ENCODE measurements at places on chromosomes 4 and X.
A peak's percentile ranks its signal among the peaks of the same experiment; 100 is the strongest.

- DNase-seq, result no peak
Measured at GRCh38 chrX:11908371-11908770, 150.3 kb downstream of the MSL3 start.

DNA sequence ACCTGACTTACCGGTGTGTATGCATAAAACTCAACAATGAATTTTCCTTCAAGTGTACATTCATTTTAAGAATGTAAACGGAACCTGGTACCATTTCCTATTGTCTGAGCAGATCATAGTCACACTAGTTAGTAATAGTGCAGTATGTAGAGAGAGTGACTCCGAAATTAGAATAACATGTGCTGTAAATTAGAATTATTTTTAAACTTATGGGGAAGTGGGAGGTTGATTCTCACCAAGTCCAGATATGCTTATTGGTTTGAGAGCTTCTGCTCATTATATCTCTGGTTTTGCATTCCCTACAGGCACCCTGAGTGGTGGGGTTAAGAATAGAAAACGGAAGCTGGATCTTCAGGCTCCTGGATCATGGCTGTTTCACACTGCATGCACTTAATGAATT is 39.6 kb downstream of the KLF3 start:
- DNase-seq, result no peak

DNA sequence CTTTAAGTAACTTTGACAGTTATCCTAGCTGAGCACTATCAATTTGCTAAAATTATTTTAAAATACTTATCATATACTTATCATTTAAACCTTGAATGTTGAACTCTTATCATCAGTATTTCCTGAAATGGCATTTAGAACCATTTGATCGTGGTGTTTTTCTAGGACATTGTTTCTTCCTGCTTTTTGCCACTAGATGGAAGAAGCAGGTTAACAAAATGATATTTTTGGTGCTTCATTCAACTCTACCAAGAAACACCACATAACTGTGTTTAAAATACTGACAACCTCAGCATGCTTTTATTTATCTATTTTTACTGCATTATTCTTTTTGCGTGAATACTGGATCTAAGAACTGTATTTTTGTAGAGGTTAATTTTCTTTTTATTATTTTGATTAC is 44.6 kb downstream of the C4orf33 start:
- no peak for DNase-seq

- peak; percentile 83 for DNase-seq
Measured at GRCh38 chrX:74550295-74550802, 64.1 kb downstream of the RLIM start.

DNA sequence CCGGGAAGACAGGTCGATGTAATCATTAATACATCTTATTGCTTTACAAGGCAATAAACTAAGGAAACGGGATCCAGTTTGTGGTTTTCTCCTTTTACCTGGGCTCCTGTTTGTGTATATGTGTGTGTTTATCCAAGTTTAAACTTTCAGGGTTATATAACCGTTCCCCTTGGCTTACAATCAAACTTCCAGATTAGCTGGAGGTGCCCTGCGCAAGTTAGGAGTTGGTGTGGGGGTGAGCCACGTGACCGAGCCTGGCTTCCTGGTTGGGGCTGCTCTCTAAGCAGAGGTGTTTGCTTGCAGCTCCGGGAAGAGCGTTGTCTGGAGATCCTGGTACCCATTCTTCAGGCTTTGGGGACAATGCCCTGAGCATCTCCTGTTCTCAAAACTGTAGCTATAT is 129.2 kb downstream of the FHDC1 start:
- DNase-seq, result no peak

DNA sequence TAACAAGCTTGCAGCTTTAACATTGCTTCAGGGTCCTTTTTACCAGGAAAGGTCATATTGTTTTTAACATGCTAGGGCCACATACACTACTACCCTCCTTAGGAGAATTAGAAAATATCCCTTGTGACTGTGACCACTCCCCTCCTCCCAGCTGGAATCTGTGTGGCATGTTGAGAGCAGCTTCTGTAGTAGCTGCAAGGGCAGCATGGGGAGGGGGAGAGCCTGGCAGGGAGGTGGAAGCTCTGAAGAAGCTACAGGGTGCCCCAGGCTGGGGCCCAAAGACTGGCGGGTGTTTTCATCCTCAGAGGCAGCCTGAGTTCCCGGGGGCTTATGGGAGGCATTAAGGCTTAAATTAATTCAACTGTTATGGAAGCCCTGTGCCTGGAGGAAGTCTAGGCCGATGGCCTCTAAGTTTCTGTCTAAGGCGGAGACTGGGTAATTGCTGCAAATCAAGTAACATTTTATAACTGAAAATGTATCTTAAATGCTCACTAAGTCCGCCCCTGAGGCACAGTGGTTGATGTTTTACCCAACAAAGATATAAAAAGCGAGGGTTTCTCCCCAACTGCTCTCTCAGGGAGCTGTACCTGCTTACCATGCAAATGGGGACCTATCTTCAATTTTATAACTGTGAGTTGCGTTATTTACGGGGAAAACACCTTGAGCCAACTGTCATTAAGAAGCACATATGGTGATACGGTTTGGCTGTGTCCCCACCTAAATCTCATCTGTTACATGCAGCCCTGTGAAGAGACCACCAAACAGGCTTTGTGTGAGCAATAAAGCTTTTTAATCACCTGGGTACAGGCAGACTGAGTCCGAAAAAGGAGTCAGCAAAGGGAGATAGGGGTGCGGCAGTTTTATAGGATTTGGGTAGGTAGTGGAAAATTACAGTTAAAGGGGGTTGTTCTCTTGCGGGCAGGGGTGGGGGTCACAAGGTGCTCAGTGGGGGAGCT is 37.4 kb upstream of the STS start:
- no peak for DNase-seq

- DNase-seq, result no peak
Measured at GRCh38 chrX:7047951-7048350, 99.6 kb upstream of the STS start.

- DNase-seq, result no peak
Measured at GRCh38 chrX:109266034-109266433, 215.9 kb downstream of the GUCY2F start.

- no peak for DNase-seq
Measured at GRCh38 chr4:170110285-170110672, 20.5 kb upstream of the AADAT start.

DNA sequence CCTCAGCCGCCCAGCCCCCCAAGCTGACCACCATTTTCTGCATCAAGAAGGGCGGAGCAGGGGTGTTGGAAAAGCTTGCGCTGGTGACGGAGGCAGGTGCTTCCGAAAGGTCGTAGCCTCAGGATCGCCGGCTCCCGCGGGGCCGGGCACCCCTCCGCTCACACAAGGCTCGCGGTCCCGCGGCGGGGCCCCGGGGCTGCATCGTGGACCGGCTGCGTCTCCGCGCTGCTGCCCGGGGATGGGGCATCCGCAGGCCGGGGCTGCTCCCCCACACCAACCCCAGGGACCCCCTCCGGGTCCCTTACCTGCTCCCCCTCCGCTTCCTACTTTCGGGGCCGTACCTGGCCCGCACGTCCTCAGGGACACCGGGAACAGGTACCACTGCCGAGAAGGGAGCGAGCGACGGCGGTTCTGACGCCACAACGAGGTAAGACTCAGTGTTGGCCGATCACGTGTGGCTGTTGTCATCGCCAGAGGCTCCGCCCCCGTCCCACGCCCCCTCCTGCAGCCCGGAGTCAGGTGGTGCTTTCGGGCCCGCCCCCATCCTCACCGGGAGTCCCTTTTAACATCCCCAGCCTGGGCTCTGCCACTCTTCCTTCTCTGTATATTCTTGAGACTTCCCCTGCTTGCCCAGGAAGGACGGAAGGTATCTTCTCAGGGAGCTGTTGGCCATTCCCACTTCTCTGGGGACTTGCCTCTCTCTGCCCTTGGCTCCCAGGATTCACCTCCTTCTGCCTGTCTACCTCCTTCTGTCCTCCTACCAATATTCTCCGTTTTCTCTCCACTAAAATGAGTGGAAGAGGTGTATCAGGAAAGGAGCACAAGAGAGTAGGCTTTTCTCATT is at the start of gene BEX2:
TSS of gene BEX2 (minus strand) at position 436 of the 844 bp plus-strand sequence. CDS start 1,014 bp downstream, outside the sequence.
- DNase-seq, result peak; percentile 67

DNA sequence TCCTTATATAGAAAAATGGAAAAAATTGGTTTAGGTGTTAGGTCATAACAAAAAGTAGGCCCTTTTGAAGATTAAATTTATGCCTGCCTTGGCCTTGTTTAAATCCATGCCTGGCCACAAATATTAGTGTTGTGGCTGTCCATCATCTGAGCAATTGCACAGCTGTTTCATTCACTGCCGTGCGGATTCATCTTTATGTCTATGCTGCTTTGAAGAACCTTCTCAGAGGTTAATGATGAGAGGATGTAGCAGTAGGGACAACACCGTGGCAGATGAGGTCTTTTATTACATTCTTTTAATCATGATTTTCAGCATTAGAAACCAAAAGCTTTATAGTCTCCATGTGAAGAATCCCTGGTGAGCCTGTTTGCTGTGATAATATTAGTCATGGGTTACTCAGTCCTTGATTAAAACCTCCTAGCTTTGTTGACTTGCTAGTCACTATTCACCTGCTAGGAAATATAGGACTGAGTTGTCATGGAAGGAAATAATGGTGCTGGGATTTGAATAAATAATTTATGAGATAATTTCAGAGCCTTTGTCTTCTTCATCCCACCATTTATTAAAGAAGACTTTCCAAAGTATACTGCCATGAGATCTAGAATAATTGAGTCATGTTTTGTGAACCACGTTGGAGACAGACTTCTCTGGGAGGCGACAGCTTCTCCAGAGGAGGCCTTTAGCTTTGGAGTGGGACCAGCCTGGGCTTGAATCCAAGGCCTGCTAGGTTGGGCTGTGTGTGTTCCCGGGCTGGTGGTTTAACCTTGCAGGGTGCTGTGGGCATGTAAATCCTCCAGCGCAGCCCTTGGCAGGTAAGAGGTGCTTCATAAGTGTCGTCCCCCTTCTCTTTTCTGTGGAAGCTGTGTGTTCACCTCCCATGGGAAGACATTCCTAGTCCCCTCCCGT is 53.5 kb downstream of the PTTG2 start:
- no peak for DNase-seq

DNA sequence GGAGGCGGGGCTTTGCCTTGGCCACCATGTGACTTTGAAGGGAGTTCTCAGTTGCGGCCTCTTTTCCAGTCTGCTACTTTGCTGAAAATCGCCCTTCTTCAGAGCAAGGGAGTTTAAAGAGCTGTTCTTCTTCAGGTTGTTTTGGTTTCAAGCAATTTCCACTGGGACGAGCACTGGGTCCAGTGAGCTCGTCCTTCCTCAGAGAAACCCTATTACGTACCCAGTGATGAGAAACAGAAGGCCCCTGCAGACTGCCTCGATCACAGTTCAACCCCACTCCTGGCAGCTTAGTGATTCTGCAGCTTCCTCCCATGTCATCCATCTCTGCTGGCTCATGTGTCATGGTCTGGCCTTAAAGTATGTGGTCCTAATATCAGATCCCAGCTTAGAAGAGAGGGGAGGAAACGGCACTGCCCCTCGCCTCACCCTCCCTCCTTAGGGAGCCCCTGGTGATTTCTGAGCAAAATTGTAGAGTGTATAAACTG is 7.8 kb upstream of the FAM149A start:
- no peak for DNase-seq

GRCh38 chr4:17060230-17060629 is 161.8 kb upstream of the LDB2 start:
- no peak for DNase-seq

GRCh38 chr4:84341559-84341958 is 157.5 kb downstream of the NKX6-1 start:
- no peak for DNase-seq

DNA sequence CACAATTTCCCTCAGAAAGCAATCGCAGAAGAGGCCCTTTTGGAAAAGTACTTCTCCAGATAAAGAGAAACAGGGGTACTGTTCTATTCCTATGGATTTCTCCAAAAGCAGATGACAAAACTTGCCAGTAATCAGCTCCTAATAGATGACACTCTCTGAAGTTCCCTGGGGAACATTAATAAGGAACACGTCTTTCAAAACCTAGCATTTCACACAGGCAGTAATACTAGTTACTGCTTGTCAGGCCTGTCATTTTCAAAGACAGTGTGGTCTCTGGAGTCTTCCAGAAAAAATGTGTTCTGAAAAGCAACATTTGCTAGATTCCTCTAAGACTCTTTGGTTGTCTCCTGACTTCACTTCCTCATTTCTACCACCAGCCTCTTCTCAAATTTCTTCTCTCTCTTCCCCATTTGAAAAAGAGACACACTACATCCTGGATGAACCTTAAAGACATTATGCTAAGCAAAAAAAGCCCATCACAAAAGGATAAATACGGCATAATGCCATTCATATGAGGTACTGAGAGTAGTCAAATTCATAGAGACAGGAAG is 47.3 kb downstream of the CHRDL1 start:
- DNase-seq, result no peak

- DNase-seq, result no peak
Measured at GRCh38 chr4:88673886-88674285, 23.7 kb downstream of the NAP1L5 start.

DNA sequence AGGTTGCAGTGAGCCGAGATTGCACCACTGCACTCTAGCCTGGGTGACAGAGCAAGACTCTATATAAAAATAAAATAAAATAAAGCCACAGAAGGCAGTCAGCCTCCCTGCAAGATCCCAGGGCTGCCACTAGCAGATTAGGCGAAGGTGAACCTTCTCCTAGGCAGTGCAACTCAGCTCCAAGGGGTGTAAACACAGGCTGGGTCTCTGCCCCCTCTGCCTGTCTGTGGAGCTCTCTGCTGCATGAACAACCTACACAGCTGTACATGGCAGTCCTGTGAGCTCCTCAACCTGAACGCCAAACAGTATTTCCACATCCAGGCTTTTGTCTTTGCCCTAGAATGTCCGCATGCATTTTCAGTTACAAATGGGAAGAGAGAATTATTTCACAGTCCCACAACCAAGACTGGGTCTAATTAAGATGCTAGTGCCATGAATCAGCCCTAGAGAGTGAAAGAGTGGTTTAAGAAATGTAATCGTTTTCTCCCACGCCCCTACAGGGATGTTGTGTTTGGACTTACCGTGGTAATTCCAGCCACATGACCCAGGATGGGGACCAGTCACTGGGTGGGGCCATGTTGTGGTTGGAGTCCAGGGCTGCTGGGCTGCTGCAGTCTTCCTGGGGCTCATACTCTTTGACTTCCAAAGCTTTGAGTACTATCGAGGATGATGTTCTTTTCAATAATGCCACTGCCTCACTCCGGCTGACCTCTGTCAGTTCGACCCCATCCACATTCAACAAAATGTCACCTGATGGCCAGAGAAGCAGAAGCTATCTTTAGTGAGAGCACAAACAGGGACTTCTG is 99.0 kb downstream of the FIP1L1 start:
- DNase-seq, result no peak

DNA sequence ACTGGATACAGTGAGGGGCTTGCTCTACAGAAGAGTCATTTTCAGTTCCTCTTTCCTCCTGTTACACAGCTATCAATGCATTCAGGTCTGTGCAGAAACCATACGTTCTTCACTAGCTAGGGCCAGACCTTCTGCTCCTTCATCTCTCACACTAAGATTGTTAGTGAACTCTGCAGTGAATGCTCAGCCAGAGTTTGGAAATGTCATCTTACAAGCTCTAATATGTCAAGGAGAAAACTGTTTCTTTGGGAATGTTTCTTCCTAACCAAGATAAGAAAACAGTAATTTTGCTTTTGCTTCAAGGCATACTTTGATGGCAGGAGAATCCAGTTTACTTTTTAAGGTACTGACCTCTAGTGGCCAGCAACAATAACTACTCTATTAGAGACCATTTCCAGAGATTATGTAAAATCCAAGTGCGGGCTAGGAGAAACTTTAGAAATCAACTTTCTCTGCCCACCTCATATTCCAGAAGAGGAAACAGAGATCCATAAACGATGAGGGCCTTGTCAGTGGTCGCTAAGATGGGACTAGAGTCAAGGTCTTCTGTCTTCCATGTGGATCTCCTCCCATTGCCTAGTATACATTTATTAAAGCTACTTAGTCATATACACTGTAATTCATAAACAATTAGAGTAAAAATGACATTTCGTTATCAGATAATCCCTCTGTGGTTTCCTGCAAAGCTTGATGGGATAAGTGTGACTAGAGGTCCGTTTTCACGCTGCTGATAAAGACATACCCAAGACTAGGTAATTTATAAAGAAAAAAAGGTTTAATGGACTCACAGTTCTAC is 12.1 kb upstream of the CC2D2A start:
- no peak for DNase-seq

All from stimulated activated CD8-positive, alpha-beta memory T cell treated with anti-CD3 and anti-CD28 coated beads, Interleukin-2, amount 100 ng/mL, for 48 hours (primary cell).